ENCODE measurements at places on chromosomes 2 and 18.
A peak's percentile ranks its signal among the peaks of the same experiment; 100 is the strongest.

- no peak for DNase-seq
These were observed 1432.6 kb upstream of the TMEFF2 start for GRCh38 chr2:193627187-193627926.

DNA sequence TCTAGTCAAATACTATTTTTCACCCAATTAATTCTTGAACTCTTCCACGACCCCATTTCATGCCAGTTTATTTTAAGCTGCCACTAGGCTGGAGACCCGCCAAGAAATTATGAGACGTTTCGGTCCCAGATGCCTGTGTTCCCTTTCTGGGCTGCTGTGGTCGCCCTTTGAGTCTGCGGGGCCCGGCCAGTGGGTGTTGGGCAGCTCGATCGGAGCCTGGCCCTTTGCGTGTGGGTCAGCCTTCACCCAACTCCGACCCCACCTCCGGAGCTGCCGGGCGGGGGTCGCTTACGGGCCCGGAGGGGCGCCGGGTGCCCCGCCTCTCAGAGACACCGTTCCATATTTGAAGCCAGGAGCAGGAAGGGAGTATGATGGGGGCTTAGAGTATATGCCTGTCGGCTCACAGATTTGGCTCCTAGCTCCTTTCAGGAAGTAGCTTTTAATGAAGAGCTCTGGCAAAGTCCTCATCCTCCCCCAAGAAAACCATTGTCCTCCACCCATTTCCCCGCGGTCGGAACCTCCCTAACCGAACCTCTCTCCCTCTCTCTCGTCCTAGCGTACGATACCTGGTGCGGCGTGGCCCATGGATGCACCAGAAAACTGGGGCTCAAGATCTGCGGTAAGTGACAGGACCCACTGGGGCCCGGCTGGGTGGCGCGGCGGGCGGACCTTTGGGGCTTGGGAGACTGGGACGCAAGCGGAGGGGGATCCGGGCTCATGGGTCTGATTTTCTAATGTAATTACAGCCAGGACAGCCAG lies 5.0 kb downstream of the GAD1 start:
- no peak for DNase-seq

- DNase-seq: no peak
These were observed 968.7 kb downstream of the CNTNAP5 start for GRCh38 chr2:124993809-124994208.

DNA sequence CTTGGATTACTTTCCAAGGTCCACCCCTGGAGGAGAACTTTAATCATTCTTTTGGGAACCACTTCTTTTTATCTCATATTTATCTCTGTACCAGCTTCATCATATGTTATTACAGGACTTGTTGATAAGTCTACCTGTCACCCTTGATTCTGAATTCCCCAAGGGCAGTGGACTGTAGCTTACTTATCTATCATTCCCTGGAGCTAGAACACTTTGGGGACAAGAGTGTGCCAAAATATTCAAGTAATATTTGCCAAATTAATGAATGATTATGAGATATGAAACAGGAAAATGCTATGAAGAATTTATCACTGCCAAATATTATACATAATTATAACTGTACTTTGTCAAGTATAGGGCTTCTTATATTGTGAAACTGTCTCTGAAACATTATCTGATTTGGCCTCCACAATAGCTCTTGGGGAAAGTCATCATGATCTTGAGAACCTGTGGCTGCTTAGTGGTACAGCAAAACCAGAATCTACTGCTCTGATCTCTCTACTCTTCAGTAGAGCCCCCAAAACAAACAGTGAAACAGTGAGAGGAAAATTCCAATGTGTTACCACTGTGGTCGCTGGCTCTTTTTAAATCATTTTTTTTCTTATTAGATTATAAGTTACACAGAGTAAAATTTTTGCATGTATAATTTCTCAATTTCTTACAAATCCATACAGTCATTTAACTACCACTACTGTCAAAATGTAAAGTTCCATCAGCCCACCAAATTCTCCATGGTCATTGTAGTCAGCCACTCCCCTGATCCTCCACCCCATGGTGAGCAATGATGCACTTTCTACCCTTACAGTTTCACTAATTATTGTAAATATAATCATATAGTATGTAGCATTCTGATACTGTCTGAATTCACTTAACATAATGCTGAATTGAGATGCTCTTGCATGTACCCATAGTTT lies 197.5 kb downstream of the PIEZO2 start:
- DNase-seq: no peak

- DNase-seq: no peak
These were observed 111.9 kb upstream of the VRK2 start for GRCh38 chr2:57934659-57935058.

GRCh38 chr2:137223722-137224121 lies 458.4 kb downstream of the THSD7B start:
- no peak for DNase-seq

- DNase-seq: no peak
These were observed 107.3 kb downstream of the TANC1 start for GRCh38 chr2:159075727-159076126.

GRCh38 chr18:40559556-40559955 lies 1395.5 kb upstream of the PIK3C3 start:
- DNase-seq: no peak

GRCh38 chr2:25165992-25166875 lies 2.1 kb downstream of the POMC start:
- peak; percentile 81 for DNase-seq

DNA sequence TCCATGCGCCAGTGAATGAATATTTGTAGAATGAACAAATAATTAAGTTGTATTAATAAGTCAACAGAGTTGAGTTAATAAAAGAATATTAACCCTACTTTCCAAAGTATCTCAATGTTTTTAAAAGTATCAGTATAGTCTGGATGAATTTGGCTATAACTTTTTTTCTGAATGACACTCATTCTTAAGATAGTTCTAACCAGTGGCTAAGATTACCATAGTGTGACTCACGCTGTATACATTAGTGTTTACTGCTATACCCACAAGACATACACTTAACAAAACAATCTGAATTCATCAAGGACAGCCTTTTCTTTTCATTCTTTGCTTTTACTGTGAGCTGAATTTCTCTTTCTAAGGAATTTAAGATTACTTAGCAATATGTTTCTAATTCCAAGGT lies 77.0 kb upstream of the PDE1A start:
- no peak for DNase-seq

GRCh38 chr18:54296062-54296461 lies 26.7 kb downstream of the POLI start:
- DNase-seq: no peak

- DNase-seq: no peak
These were observed 1.4 kb upstream of the CTNNA2 start for GRCh38 chr2:79511320-79511951.

- no peak for DNase-seq
These were observed 4.1 kb upstream of the TCF4 start for GRCh38 chr18:55592106-55592505.

DNA sequence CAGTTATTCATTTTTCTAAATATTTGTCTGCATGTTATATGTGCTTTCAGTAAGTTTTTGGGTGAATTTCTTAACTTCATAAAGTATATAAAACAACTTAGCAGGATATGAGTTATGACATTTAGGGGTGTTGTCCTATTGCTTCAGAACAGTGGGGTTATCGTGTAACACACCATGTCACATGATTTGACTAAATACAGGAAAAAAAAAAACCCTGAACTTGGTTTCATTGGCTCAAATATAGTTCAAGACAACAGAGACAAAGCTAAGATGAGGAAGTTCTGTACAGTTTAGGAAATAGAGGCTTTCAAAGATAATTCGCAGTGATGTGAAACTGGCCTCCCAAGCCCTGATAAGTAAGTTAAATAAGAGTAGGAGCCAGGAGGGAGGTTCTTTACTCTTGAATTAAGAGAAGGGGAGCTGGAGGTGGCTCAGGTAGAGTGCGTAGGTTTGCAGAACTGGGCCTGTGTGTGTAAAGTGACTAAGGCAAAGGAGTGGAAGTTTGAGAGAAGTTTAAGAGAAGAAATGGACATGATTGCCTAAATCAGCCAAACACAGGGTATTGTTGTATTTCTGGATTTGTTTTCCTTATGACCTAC lies 53.9 kb downstream of the LIMS1 start:
- DNase-seq: no peak

DNA sequence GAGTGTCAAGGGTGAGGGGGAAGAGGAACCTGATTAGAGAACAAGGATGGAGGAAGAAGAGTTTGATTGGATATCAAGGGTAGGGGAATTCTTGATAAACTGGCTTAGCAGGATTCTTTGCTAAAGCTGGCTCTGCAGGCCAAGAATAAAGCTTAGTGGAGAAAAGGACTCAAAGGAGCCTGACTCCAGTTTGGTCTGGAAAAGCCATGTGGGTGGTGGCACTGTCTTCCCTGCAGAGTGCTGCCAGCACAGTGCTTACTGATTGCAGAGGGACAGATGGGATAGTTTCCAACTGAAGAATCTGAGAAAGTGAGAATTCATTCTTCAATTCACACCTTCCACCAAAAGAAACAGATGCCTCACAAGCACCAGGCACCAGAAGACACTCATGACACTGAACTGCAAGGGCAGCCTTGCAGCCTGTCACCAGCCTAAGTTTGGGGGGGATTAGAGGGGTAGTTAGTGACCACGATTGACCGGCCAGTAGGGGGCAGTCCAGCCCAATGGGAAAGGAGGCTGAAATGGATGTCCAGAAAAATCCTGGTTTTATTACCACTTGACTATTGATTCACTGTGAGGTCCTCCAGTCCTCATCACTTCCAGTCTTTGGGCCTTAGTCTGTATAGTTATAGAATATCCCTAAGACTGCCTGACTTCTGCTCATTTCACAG lies 334.5 kb downstream of the SMAD2 start:
- DNase-seq: peak; percentile 46

DNA sequence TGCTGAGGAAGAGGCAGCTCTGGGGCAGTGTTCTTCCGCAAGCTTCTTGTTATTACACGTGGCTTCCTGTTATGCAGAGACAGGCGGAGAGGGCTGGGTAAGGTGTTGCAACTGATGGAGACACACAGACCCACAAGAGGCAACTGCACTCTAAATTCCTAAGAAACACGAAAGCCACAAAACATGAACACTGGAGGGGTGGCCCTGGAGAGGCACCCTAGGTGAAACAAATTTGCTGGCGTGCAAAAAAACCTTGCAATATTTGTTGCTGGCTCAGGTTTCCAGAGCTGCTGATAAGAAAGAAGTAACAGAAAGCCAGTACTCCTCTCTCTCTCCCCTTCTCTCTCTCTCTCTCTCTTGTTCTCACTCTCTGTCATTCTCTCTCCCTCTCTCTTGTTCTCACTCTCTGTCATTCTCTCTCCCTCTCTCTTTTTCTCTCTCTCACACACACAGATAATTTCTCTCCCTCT lies 31.8 kb downstream of the ARHGAP25 start:
- DNase-seq: no peak

DNA sequence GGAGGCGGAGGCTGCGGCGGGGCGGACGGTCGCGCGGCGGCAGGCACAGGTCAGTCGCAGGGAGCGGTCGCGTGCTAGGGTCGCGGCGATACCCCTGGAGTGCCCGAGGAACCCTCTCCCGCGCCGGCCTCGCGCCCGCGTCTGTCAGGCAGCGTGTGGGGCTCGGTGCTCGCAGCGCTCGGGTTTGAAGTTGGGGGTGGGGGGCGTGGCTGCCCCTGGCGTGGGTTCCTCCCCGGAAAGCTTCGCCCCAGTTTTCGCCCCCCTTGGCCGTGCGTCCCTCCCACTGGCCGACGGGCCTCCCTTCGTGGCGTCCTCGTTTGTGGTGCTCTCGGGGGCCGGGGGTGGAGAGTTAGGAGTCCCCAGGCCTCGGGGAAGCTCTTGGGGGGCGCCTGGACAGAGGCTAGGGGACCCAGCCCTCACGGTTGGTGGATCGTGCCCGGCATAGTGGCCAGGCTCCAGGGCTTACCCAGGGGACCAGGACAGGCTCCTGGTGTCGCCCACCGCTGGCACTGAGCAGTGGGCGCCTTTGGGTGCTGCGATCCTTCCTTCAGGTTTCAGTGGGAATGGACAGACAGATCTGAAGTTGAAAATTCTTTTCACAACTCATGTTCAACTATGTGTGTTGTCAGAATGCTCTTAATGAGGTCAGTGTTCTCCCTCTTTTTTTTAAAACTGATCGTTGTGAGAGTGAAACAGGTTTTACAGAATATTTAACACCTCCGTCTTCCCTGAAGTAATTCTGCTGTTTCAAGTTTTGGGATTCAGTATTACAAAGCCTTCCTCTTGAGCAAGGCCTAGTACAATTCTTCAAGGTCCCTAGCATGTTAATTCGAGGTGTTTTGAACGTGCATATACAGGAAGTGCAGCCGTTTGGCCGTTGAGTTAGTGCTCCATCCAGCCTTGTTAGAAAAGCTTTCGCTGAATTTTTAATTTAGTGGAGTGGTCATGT lies 604 bp downstream of the RALBP1 start:
- peak; percentile 22 for DNase-seq

GRCh38 chr2:72755647-72756423 lies 70.0 kb downstream of the EXOC6B start:
- no peak for DNase-seq

GRCh38 chr2:18402-19271 lies 27.7 kb downstream of the FAM110C start:
- no peak for DNase-seq

- no peak for DNase-seq
These were observed 18.0 kb downstream of the HJURP start for GRCh38 chr2:233836359-233836758.

GRCh38 chr18:33020877-33021276 lies 248.1 kb upstream of the KLHL14 start:
- DNase-seq: no peak

GRCh38 chr2:37784071-37784758 lies 112.8 kb upstream of the CDC42EP3 start:
- no peak for DNase-seq

DNA sequence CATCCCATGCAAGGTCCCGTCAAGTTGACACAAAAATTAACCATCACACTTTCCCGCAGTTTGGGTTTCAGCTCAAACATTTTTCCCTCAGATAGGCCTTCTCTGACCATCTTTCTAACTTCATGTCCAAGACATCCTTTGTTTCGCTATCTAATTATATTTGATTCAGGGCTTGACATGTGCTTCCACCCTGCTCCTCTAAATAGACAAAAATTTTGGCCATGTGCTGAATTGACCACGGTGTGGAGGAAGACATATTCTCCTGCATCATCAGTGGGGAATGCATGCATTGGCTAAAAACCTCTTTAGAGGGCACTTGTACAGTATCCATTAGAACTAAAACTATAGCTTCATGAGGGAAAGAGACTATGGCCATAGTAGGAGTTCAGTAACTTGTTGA lies 81.2 kb downstream of the PLCL1 start:
- no peak for DNase-seq

DNA sequence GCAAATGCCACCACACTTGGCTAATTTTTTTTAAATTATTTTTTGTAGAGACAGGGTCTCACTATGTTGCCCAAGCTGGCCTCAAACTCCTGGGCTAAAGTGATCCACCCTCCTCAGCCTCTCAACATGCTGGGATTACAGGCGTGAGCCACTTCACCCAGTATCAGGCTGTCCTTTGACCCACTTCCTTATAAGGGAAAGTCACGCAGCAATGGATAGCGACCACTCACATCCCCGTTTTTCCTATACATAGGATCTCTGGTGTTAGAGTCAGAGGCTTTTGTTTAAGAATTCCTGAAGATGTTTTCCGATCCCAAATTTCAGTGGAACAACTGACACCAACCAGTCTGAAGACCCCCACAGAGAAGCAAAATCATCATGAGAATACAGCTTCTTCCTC lies 41.4 kb upstream of the RFX8 start:
- no peak for DNase-seq

Measured in 8988T (cell line).